ENCODE measurements at places on chromosomes 11 and 22.

DNA sequence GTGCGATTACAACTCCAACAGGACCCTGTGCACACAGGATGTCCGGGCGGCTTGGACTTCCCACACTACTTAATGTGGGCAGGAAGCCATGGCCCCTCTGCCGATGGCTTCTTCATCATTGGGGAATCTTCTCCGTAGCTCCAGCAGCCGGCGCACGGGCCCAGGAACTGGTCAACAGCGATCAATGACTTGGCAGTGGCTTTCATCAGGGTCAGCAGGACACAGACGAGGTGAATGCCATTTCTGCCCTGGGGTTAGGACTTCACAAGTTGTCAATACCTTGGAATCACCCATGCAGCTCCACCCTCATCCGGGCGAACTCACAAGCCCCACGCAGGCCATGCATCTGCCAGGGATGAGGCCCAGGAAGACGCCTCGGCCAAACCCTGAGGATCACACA lies 645.7 kb downstream of the BRD1 start:
- DNase-seq = no peak

- peak; percentile 83 for DNase-seq
Observed at GRCh38 chr11:118610773-118611432, 3.5 kb downstream of the PHLDB1 start.

DNA sequence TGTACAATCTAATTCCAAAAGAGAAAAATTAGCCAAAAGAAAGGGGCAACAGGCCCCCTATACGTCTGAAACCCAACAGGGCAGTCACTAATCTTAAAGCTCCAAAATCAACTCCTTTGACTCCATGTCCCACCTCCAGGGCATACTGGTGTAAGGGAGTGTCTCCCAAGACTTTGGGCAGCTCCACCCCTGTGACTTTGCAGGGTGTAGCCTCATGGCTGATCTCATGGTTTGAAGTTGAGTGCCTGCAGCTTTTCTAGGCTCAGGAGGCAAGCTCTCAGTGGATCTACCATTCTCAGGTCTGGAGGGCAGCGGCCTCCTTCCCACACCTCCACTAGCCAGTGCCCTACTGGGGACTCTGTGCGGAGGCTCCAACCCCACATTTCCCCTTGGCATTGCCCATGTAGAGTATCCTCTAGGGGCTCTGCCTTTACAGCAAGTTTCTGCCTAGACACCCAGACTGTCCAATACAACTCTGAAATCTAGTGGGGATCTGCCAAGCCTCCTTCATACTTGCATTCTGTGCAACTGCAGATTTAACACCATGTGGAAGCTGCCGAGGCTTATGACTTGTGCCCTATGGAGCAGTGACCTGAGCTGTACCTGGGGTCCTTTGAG lies 94.5 kb downstream of the TRIM29 start:
- no peak for DNase-seq

- no peak for DNase-seq
Observed at GRCh38 chr22:46072981-46073682, 77.2 kb upstream of the PPARA start.

- DNase-seq = no peak
Observed at GRCh38 chr11:60029015-60029632, 11.1 kb upstream of the OOSP2 start.

DNA sequence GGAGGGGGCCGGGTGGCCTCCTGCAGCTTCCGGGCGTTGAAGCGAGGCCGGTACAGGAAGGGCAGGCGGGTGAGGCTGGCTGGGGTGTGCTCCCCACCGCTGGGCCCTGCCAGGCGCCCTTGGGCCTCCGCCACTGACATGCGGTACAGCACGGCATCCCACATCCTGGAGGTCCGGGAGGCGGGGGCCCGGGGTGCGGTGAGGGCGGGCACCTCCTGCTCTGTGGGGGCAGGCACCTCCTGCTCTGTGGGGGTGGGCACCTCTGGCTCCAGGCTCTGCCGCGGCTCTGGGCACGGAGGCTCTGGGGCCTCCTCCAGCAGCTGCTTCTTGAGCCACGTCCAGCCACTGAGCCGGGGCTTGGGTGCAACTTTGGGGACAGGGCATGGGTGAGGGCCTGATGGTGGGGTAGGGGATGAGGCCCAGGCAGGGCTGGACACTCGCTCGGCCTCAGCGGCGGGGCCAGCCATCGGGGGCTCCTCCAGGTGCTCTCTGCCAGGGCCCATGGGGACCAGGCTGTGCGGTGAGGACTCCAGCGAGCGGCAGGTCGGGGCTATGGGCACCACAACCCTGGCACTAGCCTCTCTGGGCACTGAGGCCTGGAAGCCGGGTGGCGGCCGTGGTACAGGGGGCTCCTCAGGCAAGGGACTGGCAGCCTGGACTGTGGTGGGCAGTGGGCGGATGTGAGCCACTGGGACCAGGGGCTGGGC lies 2.3 kb downstream of the PRR33 start:
- DNase-seq = peak; percentile 59

- no peak for DNase-seq
Observed at GRCh38 chr11:44633641-44634040, 68.2 kb downstream of the CD82 start.

All from stimulated activated CD4-positive, alpha-beta T cell treated with anti-CD3 and anti-CD28 coated beads, Interleukin-12 subunit alpha, Interleukin-12 subunit beta, amount 100 ng/mL, for 24 hours (primary cell).